Immature natural killer cell (primary cell): ENCODE measurements at places on chromosomes 5 and 9.

DNA sequence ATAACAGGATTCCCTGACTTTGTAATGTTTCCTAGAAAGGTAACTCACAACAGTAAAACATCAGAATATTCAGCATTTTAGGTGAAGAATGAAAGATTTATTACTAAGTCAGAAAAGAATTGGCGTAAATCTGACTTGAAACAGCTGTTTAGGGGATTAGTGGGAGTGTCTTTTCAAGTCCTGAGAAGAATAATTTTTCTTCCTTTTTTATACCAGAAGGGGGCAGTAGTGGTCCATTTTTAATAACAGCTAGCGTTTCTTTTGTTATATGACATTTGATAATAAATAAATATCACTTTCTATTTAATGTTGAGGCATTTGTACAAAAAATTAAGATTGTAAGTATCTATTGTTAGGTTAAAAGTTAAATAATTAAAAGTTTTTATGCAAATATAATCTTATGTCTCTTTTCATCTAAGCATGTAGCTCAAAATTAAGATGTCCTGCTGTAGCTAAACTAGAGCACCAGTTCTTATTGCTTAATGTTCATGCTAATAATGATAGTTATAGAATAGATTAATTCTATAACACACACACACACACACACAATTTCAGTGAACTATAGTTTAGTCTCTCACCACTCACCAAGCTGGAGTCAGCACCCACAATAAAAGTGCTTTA, 258.7 kb upstream of the ARRDC3 start:
- no peaks in the 10 kb centered on the region for H3K36me3 ChIP-seq
- H3K4me3 ChIP-seq: no peak overlapping the region
- no peaks in the 10 kb centered on the region for H3K4me1 ChIP-seq
- no peak overlapping the region for H3K27ac ChIP-seq
- peak; percentile 8 for DNase-seq

DNA sequence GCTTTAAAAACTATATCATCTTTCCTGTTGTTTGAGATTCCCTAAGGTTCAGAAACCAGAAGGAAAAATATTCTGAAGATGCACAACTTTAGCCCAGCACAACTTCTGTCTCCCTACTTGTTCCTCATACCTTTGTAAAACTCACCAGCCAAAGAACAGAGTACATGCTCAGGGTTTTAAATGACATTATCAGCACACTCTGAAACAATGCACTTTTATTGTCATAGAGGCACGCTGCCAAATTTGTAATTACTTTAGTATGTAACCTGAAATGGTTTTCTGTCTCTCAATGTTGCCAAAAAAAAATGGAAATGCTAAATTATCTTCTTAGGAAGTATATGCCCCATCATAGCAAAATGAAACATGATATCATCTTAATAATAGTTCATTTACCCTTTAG, 383.6 kb upstream of the CDH6 start:
- no peaks in the 10 kb centered on the region for H3K27me3 ChIP-seq
- no peak overlapping the region for H3K27ac ChIP-seq
- no peak overlapping the region for H3K4me3 ChIP-seq
- no peaks in the 10 kb centered on the region for H3K4me1 ChIP-seq
- no peaks in the 10 kb centered on the region for H3K36me3 ChIP-seq

DNA sequence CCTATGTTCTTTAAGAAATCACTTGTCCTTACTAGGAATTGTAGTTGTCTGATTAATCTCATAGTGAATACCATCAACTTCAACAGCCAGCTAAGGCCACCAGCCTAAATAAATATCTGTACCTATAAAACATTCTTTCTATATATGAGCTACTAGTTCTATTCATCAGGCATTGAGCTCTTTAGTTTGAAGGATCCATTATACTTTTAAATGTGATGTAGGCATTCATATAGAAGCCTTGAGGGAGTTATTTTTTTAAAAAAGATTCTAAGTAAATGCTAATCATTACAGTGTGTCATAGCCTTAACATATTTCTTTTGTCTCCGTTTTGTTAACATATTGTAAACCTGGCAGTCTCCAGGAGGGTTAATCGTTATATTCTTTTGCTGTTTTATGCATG, 838.3 kb downstream of the PTPRD start:
- no peaks in the 10 kb centered on the region for H3K27me3 ChIP-seq
- H3K27ac ChIP-seq: no peak overlapping the region

DNA sequence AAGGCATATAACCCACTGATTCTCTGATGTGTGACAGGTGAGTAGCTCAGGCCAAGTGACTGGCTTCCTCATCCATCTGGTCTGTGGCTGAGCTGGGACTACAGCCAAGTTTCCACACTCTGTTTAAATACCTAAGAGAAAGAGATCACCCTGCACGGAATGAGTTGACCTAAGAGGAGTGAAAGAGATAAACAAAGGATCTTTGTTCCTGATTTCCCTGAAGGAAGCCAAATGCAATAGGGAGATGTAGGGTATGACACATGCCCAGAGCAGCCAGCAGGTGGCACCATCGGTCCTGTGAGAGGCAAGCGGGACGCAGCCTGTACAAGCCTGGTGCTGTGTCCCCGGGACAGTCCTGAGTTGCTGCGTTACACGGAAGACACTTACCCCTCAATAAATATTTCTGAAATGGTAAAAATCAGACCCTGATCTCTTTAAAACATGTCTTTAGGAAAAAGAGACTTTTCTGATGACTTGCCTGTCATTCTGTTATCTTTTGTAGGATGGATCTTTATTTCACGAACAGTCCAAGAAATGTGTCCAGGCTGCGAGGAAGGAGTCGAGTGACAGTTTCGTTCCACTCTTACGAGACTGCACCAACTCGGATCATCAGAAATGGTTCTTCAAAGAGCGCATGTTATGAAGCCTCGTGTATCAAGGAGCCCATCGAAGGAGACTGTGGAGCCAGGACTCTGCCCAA, 41.1 kb downstream of the GALNT12 start:
- H3K27ac ChIP-seq: no peak overlapping the region
- DNase-seq: peak; percentile 49
- H3K4me3 ChIP-seq: no peak overlapping the region
- H3K4me1 ChIP-seq: peaks cover 1% of the 10 kb centered on the region
- H3K36me3 ChIP-seq: no peaks in the 10 kb centered on the region

GRCh38 chr5:123964884-123965283, 452.9 kb downstream of the CSNK1G3 start:
- no peak overlapping the region for H3K4me3 ChIP-seq
- no peaks in the 10 kb centered on the region for H3K27me3 ChIP-seq
- H3K4me1 ChIP-seq: no peaks in the 10 kb centered on the region
- no peaks in the 10 kb centered on the region for H3K36me3 ChIP-seq

GRCh38 chr5:151947931-151948608, 23.4 kb upstream of the GLRA1 start:
- H3K36me3 ChIP-seq: no peaks in the 10 kb centered on the region
- peaks cover 12% of the 10 kb centered on the region for H3K27me3 ChIP-seq
- no peak overlapping the region for H3K4me3 ChIP-seq

GRCh38 chr5:527646-528628, 3.7 kb upstream of the SLC9A3 start:
- H3K27me3 ChIP-seq: peaks cover 14% of the 10 kb centered on the region
- H3K27ac ChIP-seq: peak overlapping the region; percentile 37
- no peaks in the 10 kb centered on the region for H3K36me3 ChIP-seq
- peaks cover 35% of the 10 kb centered on the region for H3K4me1 ChIP-seq

GRCh38 chr5:89777758-89778157, 631.8 kb downstream of the CETN3 start:
- no peaks in the 10 kb centered on the region for H3K4me1 ChIP-seq
- DNase-seq: no peak
- peaks cover 10% of the 10 kb centered on the region for H3K36me3 ChIP-seq
- peaks cover 4% of the 10 kb centered on the region for H3K27me3 ChIP-seq
- H3K27ac ChIP-seq: no peak overlapping the region
- no peak overlapping the region for H3K4me3 ChIP-seq

GRCh38 chr5:151047814-151048425, 27.5 kb downstream of the GPX3 start:
- DNase-seq: no peak
- H3K27me3 ChIP-seq: peaks cover 2% of the 10 kb centered on the region
- H3K27ac ChIP-seq: peak overlapping the region; percentile 20
- H3K4me3 ChIP-seq: no peak overlapping the region
- H3K4me1 ChIP-seq: peaks cover 22% of the 10 kb centered on the region

DNA sequence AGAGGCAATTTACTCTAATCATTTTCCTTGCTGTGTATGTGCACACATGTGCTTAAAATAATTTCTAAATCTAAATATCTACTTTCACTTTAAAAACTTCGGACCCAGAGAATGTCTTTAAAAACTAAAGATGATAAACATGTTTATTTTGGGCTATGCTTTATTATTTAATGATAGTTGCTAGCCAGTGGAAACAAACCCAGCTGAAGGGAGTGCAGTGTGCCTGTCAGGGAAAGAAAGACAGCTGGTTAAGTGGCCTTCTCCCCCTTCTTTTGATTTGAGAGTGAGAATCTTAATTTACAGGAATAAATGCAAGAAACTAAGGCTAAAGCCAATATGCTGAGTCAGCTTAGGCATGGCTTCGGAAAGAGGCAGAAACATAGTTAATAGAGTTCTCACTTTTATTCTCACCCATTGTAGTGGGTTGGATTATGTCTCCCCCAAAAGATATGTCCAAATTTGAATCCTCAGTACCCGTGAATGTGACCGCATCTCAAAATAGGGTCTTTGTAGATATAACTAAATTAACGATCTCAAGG, 111.4 kb downstream of the DCP2 start:
- H3K27me3 ChIP-seq: no peaks in the 10 kb centered on the region
- H3K36me3 ChIP-seq: no peaks in the 10 kb centered on the region
- H3K27ac ChIP-seq: no peak overlapping the region

DNA sequence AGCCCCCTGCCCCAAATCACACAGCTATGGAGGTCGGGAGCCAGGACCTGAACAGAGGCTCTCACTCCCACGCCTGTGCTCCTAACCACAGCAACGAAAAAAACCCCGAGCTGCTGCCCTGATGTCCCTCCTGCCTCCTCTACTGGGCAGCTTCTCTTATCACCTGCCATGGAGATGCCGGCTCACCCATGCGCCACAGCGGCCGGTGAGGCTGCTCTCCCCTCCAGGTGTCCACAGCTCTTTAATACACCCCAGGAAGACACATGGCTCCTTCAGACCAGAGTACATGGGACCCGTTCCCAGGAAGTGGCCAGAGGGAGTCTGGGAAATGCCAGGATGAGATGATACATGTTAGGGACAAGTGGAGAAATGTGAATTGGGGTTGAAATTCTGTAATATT, 110.9 kb downstream of the COL23A1 start:
- peaks cover 2% of the 10 kb centered on the region for H3K4me1 ChIP-seq
- no peaks in the 10 kb centered on the region for H3K36me3 ChIP-seq
- no peak overlapping the region for H3K27ac ChIP-seq
- H3K27me3 ChIP-seq: peaks cover 2% of the 10 kb centered on the region

GRCh38 chr5:132017738-132018625, 6.5 kb upstream of the ACSL6 start:
- peaks cover 49% of the 10 kb centered on the region for H3K4me1 ChIP-seq
- H3K36me3 ChIP-seq: no peaks in the 10 kb centered on the region
- H3K27me3 ChIP-seq: peaks cover 4% of the 10 kb centered on the region
- H3K4me3 ChIP-seq: peak overlapping the region; percentile 34
- peak overlapping the region; percentile 80 for H3K27ac ChIP-seq
- peak; percentile 12 for DNase-seq

DNA sequence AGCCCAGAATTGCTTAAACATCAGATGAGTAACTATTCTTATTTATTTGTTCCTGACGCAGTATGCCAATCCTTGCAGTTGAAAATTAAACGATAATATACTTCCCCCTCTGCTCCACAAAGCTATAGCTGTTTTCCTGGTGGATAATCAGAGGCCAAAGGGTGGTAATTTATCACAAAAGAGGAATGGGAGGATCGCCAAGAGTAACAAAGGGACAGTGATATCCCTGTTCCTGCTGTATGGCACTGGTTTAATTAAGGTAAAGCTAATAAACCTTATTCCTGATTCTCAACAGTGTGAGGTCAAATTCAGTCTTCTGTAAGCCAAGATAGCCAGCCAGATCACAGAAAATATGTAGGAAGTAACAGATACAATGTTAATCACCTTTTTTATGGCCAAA, 33.4 kb upstream of the PTGER4 start:
- peaks cover 29% of the 10 kb centered on the region for H3K4me1 ChIP-seq
- H3K36me3 ChIP-seq: peaks cover 3% of the 10 kb centered on the region
- no peak for DNase-seq
- H3K4me3 ChIP-seq: no peak overlapping the region

DNA sequence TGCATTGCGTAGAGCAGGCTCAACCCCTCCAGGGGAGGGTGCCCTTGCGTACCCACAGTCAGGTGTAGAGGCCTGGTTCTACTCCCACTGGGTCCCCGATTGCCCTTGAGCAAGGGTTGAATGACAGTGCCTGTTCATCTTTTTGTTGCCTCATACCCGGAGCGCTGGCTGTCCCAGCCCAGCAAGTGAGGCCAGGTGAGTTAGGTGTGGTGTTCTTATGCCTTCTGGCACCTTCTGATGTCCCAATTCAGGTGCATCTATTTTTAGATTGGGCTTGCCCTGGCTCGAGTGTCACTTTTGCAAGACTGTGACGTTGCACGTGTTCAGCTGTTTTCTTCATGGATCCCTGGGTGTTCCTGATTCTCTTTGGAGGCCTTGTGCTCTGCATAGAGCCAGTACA, 257.8 kb downstream of the GOLPH3 start:
- H3K27ac ChIP-seq: no peak overlapping the region
- H3K27me3 ChIP-seq: peaks cover 3% of the 10 kb centered on the region
- no peaks in the 10 kb centered on the region for H3K36me3 ChIP-seq
- DNase-seq: no peak
- no peaks in the 10 kb centered on the region for H3K4me1 ChIP-seq

DNA sequence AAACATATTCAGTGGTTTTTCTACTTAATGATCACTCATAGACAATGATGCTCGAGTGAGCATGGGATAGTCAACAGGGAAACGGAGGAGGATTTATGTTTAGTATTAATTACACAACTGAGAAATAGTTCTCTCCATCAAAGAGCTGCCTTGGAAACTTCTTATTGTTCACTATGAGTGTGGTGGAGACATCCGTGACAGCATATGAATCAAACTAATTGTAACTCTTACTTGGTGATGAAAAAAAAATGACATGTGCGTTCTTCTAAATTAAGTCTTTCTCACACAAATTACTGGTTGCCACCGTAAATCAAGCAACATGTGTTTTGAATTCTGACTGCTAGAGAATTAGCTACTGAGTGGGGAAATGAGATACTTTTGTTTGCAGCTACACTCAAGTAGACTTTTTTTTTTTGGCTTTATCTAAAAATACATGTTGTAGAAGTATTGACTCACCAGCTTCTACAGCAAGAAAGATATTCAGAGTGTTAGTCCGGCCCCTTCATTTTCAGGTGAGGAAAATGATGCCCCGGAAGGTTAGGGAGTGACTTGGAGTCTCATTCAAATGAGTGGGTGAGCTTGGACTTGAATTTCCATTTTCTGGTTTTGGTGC, 179.4 kb downstream of the CFAP90 start:
- H3K36me3 ChIP-seq: no peaks in the 10 kb centered on the region
- H3K27ac ChIP-seq: no peak overlapping the region
- H3K4me3 ChIP-seq: no peak overlapping the region
- no peak for DNase-seq
- H3K27me3 ChIP-seq: peaks cover 2% of the 10 kb centered on the region

- peaks cover 8% of the 10 kb centered on the region for H3K36me3 ChIP-seq
- H3K4me1 ChIP-seq: no peaks in the 10 kb centered on the region
- no peak overlapping the region for H3K27ac ChIP-seq
- no peaks in the 10 kb centered on the region for H3K27me3 ChIP-seq
Observed at GRCh38 chr9:138082918-138083636, 205.5 kb downstream of the CACNA1B start.

- H3K4me1 ChIP-seq: no peaks in the 10 kb centered on the region
- H3K27me3 ChIP-seq: no peaks in the 10 kb centered on the region
- H3K27ac ChIP-seq: no peak overlapping the region
- no peak for DNase-seq
- no peaks in the 10 kb centered on the region for H3K36me3 ChIP-seq
Observed at GRCh38 chr5:43874772-43875171, 271.8 kb downstream of the NNT start.
